NCI-H2081 (cell line): ENCODE measurements at places on chromosomes 11 and 22.

GRCh38 chr11:121930004-121930965 lies 185.7 kb downstream of the BLID start:
- peak; percentile 33 for DNase-seq

DNA sequence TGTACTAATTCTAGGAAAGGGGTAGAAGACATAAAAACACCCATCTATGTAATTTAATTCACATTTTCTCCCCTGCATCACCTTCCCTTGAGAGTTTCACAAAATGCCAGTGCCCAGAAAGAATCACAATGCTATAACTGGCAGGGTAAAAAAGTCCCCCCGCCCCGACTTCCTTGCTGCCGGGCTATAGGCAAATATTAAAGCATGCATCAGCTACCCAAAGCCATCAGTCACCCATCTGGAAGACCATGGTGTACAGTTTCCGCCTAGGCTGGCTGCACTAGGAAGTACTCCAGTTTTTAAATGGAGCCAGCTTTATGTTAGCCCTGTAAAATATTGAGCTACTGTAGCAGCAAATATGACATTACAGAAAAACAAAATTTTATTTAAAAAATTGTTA lies 67.8 kb downstream of the ST14 start:
- no peak for DNase-seq

DNA sequence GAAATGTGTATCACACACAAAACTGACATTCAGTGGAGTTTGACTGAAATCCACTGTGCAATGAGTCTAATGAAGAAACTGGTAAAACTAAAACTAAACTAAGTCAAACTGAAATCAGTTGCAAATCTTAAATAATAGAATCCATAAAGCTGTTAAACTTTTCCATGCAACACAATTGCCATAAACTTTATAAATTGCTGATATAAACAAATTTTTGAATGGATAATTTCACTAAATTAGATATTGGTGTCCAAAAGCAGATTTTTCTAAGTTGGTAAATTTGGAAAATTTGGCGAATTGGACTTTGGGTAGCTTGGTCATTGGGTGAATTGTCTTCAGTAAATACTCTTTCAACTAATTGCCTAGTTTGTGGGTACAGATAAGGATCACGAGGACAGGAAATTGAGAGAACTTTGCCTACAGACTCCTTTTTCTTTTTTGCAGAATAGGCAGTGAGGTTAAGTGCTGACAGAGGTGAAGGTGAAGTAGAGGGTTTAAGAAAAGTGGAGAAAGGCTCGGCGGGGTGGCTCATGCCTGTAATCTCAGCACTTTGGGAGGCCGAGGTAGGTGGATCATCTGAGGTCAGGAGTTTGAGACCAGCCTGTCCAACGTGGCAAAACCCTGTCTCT lies 12.8 kb downstream of the MRPL17 start:
- no peak for DNase-seq

GRCh38 chr11:47508240-47508957 lies 44.5 kb downstream of the CELF1 start:
- DNase-seq = no peak

- no peak for DNase-seq
These were observed 438.9 kb downstream of the NTM start for GRCh38 chr11:131809203-131809918.

DNA sequence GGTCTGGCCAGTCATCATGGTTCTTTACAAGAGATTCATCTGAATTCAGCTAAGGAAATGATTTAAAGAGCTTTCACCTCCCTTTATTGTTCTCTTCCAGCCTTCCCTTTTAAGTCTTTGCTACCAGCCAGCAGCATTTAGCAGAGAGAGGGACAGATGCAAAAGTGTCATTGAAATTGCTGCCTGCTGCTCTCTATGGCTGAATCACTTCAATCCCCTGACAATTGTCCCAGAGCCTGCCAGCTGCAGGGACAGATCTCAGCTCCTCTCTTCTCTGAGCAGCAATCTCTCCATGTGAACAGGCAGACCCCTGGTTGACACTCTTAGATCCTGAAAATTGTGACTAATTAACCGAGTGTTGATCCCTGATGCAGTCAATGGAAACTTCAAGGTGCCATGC lies 816.9 kb upstream of the CCDC90B start:
- DNase-seq = no peak

- peak; percentile 20 for DNase-seq
These were observed 15.8 kb upstream of the EHD1 start for GRCh38 chr11:64894070-64894811.

DNA sequence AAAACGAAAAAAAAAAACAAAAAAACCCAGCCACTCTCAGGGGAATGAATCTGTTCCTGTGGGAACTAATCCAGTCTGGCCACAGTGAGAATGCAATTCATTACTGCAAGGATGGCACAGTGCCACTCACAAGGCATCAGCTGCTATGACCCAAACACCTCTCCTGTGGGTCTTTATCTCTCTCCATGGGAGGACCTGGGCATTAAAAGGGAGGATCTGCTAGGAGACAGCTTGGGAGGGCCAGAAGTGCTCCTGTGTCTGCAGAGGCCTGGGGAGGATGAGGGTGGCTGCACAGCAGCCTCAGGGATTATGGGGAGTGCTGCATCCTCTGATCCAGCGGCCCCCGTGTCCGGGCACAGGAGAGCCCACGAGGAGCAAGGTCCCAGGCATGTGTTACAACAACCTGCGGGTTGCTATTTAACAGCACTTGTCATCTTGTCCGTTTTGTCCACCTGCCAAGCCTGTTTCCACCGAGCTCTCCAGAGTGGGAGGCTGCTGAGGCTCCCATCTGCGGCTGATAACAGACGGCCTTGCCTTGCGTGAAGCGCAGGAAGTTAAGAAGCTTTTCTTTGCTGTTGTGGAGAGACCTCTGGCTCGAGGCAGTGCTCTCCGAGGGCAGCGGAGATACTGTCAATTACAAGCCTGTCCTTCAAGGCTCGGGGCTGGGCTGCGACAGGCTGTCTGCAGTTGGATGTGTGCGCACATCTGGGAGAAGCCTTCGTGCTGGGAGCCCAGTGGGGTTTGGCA lies 97.7 kb downstream of the NXPE2 start:
- peak; percentile 23 for DNase-seq

- DNase-seq = no peak
These were observed 331.4 kb upstream of the RAG2 start for GRCh38 chr11:36929401-36929800.

DNA sequence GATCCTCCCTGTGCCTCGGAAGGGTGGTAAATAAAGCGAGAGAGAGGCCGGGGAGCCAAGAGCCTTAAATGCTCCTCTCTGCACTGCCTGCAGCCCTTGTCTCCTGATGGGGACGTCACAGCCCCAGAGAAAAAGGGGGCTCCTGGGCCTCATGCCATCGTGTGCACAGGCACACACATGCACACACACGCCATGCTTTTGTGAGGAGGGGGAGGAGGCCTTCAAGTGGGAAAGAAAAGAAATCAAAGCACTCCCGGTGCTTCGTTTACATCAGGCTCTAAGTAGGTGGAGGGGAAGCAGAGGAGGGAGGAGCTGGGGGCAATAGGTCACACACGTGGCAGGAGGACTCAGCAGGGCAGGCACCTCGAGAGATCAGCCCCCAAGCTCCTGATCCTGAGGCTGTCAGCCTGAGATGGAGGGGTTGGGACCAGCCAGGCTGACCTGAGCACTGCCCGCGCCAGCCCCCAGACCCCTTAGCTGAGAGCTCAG lies 68.2 kb upstream of the NECTIN1 start:
- DNase-seq = no peak

- DNase-seq = no peak
These were observed 73.5 kb downstream of the COMMD9 start for GRCh38 chr11:36215693-36216060.

- peak; percentile 45 for DNase-seq
These were observed 8.9 kb downstream of the PISD start for GRCh38 chr22:31652911-31653684.

GRCh38 chr11:134030853-134031252 lies 38.0 kb upstream of the JAM3 start:
- no peak for DNase-seq

DNA sequence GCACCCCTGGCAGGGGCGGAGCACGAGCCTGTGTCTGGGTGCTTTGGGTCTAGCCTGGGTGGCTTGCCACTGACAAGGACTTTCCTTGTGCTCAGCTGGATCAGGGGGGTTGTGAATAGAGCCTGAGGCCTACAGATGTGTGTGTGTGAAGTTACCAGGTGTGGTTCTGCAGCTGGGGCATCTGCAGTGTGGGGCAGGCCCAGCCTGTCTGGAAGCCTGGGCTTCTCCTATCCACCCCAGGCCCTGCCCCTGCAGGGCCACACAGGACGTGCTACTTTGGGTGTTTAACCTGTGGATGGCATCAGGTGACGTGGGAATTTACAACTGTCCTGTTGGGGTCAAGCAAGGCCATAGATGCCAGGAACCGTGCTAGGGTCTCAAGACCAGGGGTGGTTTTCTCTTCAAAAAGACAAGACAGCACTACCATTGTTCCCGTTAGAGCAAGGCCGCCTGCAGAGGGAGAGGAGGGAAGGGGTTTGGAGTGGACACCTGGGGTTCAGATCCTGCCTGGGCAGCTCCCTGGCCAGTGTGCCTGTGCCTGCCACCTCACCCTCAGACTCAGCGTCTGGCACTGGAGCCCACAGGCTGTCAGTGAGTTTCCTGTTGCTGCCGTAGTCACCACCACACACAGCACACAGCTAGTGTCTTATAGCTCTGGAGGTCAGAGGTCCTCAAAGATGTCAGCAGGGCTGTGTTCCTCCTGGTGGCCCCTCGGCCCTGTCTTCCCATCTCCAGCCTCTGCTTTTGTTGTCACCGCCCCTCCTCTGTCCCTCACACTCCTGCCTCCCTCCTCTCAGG lies 31.6 kb downstream of the CTTN start:
- DNase-seq = no peak
